Jurkat, Clone E6-1 (cell line): ENCODE measurements at places on chromosomes 1 and 21.

DNA sequence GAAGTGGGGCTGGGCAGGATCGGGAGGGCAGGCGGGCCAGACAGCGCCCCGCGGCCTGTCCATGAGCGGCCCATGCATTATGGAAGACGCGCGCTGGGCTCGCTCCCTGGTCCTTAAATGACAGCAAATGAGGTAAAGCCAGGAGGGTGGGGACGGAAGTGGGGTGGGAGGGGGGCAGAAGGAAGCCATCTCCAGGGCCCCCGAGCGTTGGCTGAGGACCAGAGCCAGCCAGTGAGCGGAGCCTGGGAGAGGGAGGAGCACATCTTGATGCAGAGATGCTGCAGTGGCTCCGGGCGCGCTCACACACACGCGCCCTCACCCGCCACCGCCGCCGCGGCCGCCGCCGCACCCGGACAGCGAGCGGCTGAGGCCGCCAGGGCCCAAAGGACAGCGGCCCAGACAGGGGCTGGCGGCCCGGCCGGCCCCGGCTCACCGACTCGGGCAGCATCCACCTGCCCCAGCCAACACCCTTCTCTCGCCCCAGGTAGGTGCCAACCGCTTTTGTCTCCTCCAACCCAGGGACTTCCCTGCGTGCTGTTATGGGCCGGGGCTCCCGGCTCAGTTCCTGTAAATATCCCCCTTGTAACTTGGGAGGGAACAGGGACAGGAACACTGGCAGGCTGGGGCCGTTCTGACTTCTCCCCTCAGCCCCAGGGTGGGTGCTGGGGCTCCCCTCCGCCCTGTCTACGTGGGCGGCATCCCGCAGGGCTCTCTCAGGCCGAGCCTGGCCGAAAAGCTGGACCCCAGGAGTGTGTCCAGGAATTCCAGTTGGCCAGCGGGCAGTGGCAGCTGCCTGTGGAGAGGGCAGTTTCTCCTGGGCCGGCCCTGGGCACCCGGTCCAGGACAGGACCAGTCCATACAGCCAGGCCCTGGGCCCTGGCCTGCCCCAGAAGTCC, at the start of gene CNTN2:
TSS of gene CNTN2 (plus strand) at position 302 of the 896 bp plus-strand sequence. CDS start 9,974 bp downstream, outside the sequence.
- DNase-seq = no peak

DNA sequence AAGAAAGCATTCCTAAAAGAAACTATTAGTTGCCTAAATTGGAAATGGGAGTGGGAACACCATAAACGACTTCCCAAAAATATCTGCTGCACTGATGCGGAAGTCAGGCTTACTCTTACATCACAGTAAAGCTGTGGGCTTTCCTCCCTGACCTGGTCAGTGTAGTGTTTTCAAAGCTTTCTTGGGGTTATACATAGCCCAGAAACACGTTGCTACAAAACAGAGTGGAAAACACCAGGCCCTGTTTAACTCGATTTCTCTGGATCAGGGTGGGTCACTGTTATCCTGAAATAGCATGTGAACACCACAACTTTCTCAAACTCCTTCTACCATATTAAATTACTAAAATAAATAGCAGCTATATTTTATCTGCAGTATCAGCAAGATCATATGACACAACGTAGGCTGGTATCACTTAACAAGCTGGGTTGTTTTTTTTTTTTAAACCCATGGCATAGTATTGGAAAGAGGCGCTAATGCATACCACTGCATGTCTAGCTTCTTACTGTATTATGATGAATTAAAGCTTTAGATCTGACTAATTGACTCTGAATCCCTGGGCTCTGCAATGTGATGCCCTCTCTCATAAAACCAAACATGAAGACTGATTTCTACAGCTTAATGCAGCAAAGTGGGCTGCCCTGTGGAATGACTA, 184.6 kb downstream of the TGFB2 start:
- DNase-seq = no peak

DNA sequence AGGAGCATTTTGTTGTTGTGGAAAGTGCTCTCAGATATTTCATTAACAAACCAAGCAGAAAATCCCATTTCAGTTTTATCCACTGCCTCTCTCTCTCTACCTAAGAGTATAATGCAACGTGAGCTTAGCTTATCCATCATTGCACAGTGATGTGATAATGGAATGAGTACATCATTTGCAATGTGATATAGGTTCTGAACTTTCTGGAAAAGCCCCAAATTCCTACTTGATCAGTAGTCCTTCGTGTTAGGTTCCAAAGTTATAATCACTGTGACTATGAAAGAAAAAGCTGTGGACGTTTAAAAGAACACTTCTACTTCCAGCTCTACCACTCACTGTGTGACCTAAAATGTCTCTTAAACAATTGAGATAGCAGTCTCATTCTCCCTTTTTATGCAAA, 76.4 kb upstream of the PRMT6 start:
- DNase-seq = no peak

DNA sequence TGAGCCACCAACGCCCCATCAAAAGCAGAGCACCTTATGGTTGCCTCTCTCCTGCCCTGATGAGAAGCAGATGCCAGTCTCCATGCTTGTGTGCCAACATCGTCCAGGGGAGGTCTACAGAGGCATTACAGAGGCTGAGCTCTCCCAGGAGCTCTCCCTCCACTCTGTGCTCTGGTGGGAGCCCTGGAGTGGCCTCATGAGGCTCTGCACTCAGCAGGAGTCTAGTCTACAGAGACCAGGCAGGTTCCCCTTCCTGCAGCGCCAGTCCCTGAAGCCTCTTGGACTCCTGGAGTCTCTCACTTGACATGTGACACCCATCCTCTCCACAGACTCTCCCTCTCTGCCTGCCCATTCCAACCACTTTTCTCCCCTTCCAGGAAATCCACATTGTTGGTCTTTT, 3.4 kb downstream of the DCST1 start:
- DNase-seq = no peak

DNA sequence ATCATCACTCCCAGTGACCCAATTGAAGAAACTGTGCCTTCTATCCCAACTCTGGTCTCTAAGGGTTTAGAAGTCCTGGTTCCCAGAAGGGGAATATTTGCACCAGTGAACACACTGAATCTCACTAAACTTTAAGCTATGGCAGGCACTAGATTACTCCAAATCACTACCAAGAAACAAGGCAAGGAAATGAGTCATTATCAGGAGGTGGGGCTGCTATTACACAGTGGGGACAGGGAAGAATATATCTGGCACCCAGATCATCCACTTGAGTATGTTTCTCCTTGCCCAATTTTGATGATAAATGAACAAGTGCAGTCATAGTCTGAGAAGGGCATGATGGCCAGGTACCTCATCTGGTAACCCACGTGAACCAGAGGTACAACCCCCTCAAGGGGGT, 7.0 kb downstream of the MRPL9 start:
- no peak for DNase-seq

- DNase-seq = no peak
Observed at GRCh38 chr21:42373196-42373907, 7.0 kb upstream of the TFF1 start.
